Camera-type eye (tissue), 1 donor: ENCODE measurements at places on chromosomes 4 and X. TPM values are rescaled to one million over a fixed set of nuclear protein-coding genes. Genes with fewer than 3 reads are reported as not detected.

Gene RIPPLY1
- not detected for total RNA-seq

Gene SPANXA1
- not detected for total RNA-seq

Gene CCDC158
- total RNA-seq: 4.5 TPM

Gene RAB40A
- 0.77 TPM for total RNA-seq

Gene DMRTC1
- total RNA-seq: 1.2 TPM

Gene CXCL10
- 1.4 TPM for total RNA-seq

Gene RPA4
- total RNA-seq: 6.1 TPM

Gene KIAA1210
- 0.33 TPM for total RNA-seq

Gene MTM1
- total RNA-seq: 19.0 TPM

Gene AMOT
- 30.5 TPM for total RNA-seq

Gene NUP62CL
- total RNA-seq: 6.1 TPM

Gene RHOXF2
- not detected for total RNA-seq

Gene LRP2BP
- total RNA-seq: 9.7 TPM

Gene HGFAC
- 1.3 TPM for total RNA-seq

Gene GUCY1A1
- total RNA-seq: 76.6 TPM

Gene ETDA
- not detected for total RNA-seq
